Suprapubic skin (tissue), 4 donors: ENCODE measurements at places on chromosomes 7 and 10. TPM values are rescaled to one million over a fixed set of nuclear protein-coding genes. Genes with fewer than 3 reads are reported as not detected.

The NEUROD6 gene
- total RNA-seq = not detected

The ZKSCAN1 gene
- total RNA-seq = 54.6 TPM

The CYP2C8 gene
- total RNA-seq = not detected

The SCART1 gene
- total RNA-seq = 2.7 TPM

The SPDYE9 gene
- total RNA-seq = not detected

The GPR26 gene
- total RNA-seq = not detected

The LFNG gene
- total RNA-seq = 123 TPM

The DENND2A gene
- total RNA-seq = 5.1 TPM

The OR2A12 gene
- not detected for total RNA-seq

The CDK13 gene
- 47.1 TPM for total RNA-seq
